ENCODE measurements at places on chromosomes 13 and 19.

- DNase-seq, result no peak
Measured at GRCh38 chr19:57016491-57016890, 103.3 kb upstream of the USP29 start.

GRCh38 chr13:20073775-20074174 lies 87.1 kb downstream of the GJA3 start:
- DNase-seq, result no peak

GRCh38 chr13:95362666-95363065 lies 61.4 kb upstream of the ABCC4 start:
- DNase-seq, result no peak

DNA sequence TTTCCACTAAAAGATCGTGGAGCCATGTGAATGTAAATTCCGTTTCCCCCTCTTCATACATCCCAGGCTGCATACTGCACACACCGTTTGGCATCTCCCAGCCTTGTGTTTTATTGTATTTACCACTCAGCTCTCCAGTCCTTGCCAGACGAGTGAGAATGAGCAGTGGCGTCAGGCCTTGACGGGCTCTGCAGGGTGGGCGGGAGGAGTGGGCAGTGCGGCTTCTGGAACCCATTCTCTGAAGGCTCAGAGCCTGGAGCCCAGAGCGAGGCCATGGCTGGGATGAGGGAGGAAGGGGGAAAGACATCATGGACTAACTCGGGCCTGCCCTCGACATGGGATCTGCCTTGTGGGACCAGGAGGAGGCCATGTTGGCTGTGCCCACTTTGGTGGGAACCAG lies 25.1 kb downstream of the BICRA start:
- no peak for DNase-seq

GRCh38 chr19:1237027-1237659 lies 662 bp downstream of the CBARP start:
- peak; percentile 59 for DNase-seq

DNA sequence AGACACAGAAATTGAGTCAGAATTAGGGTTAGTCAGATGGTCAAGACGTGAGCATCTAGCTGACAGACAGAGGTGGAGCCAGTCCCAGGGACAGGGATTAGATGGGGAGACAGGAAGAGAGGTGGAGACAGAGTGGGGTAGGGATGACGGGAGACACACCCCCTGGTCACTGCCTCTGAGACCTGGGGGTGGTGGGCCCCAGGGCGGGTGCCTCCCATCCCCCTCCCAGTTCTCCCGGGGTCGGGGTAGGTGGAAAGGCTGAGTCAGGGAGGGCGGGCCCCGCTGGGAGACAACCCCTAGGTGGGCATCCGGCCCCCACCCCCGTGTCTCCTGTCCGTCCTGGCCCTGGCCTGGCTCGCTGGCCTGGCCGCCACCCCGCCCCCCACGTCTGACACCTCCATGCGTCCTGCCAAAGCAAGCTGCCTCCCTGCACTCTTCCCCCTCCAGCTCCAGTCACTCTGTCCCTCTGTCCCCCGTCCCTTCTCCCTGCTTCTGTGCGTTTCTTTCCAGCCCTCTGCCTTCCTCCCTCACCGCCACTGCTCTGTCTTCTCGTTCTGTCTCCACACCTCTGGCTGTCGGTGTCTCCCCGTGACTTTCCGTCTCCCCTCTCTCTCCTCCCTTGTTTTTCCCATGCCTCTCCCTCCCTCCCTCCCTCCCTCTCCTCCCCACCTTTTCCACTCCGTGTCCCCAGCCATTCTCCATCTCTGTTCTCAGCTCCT lies 15.1 kb downstream of the CCDC97 start:
- DNase-seq, result peak; percentile 80

DNA sequence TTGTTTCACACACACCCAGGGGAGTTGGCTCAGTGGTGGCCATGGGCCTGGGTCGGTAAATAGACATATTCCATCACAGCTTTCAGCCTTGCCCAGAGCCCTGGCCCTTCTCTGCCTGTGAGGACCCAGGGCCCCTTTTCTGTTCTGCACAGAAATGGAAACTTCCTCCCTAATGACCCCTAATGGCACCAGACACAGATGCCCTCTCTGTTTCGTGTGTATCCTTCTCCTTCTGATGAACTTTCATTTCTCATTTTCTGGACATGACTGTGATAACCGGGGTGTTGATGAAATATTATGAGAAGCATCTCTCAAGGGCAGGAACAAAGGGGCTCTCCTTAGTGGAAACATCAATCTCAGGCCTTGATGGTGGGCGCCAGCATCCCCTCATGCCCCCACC lies 12.8 kb downstream of the LILRA1 start:
- DNase-seq, result no peak

DNA sequence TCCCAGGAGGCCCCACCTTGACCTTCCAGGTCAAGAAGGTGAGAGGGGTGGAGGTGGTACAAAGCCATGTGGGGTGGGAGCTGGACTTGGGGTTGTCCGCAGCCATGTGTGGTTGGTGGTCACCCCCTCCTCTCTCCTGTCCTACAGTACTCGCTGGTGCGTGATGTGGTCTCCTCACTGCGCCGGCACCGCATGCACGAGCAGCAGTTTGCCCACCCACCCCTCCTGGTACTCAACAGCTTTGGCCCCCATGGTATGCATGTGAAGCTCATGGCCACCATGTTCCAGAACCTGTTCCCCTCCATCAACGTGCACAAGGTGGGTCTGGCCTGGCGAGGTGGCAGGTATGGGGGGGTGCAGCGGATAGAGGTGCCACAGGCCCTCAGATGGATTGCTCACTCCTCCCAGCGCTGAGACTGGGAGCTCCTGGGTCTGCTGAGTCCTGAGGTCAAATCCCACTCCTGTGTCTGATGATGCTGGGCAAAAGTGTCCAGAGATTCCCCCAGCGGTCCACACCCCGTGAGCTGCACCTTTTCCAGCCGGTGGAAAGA lies 1.7 kb downstream of the PPAN start:
- DNase-seq, result no peak

DNA sequence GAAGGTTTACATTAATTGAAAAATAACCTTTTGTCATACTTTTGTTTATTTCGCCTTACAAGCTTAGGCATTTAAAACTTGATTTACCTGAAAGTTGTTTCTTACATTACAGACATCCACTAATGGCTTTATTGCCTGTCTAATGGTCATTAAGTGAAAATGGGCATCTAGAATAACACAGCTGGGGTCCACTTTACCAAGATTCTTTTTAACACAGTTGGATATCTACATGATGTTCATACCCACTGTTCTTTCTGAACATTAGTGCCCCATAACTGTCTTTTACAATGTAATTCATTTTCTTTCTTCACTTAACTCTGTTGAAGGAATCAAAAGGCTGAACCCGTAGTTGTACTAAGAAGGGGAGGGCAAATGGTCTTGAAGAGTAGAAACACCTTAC lies 19.8 kb upstream of the KLHL1 start:
- no peak for DNase-seq

- DNase-seq, result peak; percentile 76
Measured at GRCh38 chr13:95267662-95268342, 33.4 kb downstream of the ABCC4 start.

GRCh38 chr19:30407068-30407709 lies 35.0 kb downstream of the ZNF536 start:
- DNase-seq, result no peak

GRCh38 chr13:86445672-86446071 lies 646.5 kb upstream of the SLITRK6 start:
- no peak for DNase-seq

- peak; percentile 39 for DNase-seq
Measured at GRCh38 chr13:98144027-98144741, 1.3 kb downstream of the FARP1 start.

GRCh38 chr19:623974-624373 lies 9.4 kb downstream of the POLRMT start:
- no peak for DNase-seq

- peak; percentile 82 for DNase-seq
Measured at GRCh38 chr13:29362849-29363604, 232.5 kb downstream of the SLC7A1 start.

GRCh38 chr13:59247171-59247570 lies 916.6 kb downstream of the DIAPH3 start:
- DNase-seq, result no peak

GRCh38 chr19:6229216-6229913 lies 50.4 kb downstream of the MLLT1 start:
- DNase-seq, result no peak
